NCI-H187 treated with DMSO at 0.1 percent for 48 hours (cell line): ENCODE measurements at places on chromosomes 2 and 18.

- no peak for DNase-seq
Observed at GRCh38 chr2:223222397-223222796, 170.4 kb downstream of the KCNE4 start.

DNA sequence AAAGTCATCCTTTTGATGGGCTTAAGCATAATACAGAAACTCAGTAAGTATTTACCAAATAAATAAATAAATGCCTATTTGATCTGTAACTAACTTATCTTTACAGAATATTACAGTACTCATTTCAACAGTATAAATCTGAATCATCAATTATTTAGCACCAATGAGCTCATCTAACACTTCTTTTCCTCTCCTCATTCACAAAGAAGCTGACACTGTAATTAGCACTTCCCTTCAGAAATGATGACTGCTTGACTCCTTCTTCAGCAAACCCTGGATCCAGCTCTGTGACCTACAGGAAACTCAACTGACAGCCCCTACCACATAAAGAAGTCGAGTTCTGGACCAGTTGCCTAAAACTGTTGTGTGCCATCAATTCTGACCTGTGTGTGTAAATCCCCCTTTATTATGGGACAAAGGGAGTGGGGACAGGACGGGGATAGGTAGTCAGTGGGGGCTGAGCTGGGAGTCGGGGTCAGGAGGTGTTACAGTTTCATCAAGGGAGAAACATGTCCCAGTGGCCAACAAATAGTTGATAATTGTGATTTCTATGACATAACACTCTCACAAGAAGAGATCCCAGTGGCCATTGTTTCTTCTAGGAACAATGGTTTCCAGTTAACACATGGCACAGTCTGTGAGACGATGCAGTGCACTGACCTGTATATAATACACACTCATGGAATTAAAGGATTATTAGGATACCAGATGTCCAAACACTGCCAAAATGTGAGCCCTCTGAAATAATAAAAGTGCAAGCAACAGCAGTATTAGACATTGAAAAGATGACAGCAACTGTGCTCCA, 68.7 kb downstream of the STK39 start:
- DNase-seq = no peak

DNA sequence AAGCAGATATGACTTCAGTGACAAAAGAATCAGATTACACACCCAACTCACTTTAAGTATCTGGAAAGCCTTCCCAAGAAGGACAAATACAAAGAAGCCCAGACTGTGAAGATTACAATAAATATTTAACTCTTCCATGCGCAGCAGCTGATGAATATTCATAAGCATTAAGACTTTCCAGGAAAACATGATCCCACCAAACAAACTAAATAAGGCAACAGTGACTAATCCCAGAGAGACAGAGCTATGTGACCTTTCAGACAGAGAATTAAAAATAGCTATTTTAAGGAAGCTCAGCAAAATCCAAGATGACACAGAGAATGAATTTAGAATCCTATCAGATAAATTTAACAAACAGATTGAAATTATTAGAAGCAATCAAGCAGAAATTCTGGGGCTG, 108.2 kb upstream of the UBE2E3 start:
- no peak for DNase-seq

DNA sequence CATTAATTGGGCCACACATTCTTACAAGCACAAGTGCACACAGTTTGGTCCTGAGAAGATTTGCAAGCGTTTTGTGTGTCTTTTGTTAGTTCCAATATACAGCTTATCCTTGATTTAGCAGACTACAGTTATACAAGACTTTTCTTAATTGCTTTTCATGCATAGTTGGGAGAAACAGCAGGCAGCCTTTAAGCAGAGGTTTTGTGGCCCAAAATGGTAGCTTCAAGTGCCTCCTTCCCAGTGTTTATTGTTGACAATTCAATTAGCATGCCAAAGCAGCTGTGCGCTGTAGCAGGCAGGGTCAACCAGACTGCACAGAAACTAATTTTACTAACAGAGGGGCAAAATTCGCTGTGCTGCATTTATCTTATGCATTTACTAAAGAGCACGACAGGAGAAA, 47.5 kb downstream of the FRZB start:
- DNase-seq = peak; percentile 51

DNA sequence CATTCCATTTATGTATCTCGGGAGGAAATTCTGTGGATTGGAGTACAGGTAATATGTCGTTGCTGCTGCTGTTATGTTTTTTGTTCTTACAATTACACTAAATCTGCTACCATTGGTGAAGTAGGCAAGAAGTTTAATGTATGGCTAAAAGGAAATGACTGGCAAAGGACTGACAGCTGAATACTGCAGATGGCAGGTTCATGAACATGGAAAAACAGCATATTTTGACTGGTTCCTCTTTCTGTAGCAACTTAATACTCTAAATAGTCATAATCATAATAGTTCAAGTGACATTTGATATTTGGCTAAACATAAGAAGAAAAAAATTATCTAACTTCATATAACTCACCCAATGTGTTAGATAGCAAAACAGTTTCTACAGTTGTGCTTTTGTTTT, 84.5 kb upstream of the PGAP1 start:
- no peak for DNase-seq
